ENCODE measurements at places on chromosomes 7 and 10.

DNA sequence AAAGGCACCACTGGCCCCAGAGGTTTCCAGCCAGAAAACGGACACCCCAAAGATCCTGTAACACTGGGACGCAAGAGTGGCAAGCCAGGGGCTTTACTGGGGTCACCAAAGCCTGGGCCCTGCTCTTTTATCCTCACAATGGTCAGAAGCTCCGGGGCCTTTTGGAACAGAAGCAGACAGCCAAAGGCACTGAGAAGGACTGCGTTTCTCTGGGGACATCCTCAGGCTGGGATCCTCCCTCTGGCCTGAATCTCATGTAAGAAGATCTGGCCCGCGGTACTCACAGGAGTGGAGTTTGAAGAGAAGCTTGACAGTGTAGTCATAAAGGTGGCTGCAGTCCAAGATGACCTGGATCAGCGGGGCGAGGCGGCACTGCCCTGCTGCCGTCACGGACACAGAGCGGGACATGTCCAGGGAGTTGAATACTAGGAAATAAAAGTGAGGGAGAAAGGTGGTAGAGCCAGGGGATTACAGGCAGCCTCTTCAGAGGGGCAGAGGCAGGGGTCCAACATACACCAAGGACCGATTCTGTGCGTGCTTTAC is 81.4 kb downstream of the SPDYE5 start:
- H3K4me3 ChIP-seq, result no peak overlapping the region
- DNase-seq, result no peak
- no peaks in the 10 kb centered on the region for H3K27me3 ChIP-seq
- no peak overlapping the region for H3K27ac ChIP-seq
- H3K4me1 ChIP-seq, result no peaks in the 10 kb centered on the region

DNA sequence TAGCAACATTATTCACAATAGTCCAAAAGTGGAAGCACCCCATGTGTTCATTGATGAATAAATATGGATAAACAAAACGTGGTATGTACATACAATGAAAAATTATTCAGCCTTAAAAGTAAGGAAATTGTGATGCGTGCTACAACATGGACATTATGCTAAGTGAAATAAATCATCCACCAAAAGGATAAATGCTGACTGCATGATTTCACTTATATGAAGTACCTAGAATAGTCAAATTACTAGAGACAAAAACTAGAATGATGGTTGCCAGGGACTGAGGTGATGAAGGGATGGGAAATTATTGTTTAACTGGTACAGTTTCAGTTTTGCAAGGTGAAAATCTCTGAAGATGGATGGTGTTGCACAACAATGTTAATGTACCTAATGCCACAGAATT is 56.6 kb downstream of the THSD7A start:
- no peaks in the 10 kb centered on the region for H3K36me3 ChIP-seq
- no peak overlapping the region for H3K27ac ChIP-seq
- no peak overlapping the region for H3K4me3 ChIP-seq
- H3K4me1 ChIP-seq, result no peaks in the 10 kb centered on the region

DNA sequence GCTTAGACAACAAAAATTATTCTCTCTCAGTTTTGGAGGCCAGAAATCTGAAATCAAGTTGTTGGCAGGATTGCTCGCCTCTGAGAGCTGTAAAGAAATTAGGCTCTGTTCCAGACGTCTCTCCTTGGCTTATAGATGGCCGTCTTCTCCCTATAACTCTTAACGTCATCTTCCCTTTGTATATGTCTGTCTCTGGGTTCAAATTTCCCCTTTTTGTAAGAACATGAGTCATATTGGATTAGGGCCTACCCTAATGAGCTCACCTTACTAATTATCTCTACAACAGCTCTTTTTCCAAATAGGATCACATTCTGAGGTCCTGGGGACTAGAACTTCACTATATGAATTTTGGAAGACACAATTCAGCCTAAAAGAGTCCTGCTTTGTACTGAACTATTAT is 22.4 kb downstream of the GALNTL5 start:
- no peak for DNase-seq
- no peaks in the 10 kb centered on the region for H3K4me1 ChIP-seq
- H3K27ac ChIP-seq, result no peak overlapping the region
- no peaks in the 10 kb centered on the region for H3K36me3 ChIP-seq

- DNase-seq, result no peak
- H3K36me3 ChIP-seq, result no peaks in the 10 kb centered on the region
- no peak overlapping the region for H3K27ac ChIP-seq
- H3K4me1 ChIP-seq, result no peaks in the 10 kb centered on the region
- no peak overlapping the region for H3K4me3 ChIP-seq
These were observed 322.5 kb upstream of the POM121L12 start for GRCh38 chr7:52712938-52713337.

GRCh38 chr10:120606051-120606764 is 149.2 kb downstream of the PLPP4 start:
- no peak overlapping the region for H3K4me3 ChIP-seq
- no peak overlapping the region for H3K27ac ChIP-seq

GRCh38 chr10:60980997-60981396 is 37.0 kb upstream of the RHOBTB1 start:
- no peak for DNase-seq
- H3K27me3 ChIP-seq, result no peaks in the 10 kb centered on the region
- H3K4me1 ChIP-seq, result no peaks in the 10 kb centered on the region
- no peaks in the 10 kb centered on the region for H3K36me3 ChIP-seq
